ENCODE measurements at places on chromosomes 13 and 19. TPM values are rescaled to one million over a fixed set of nuclear protein-coding genes. Genes with fewer than 3 reads are reported as not detected.

Gene FGF9
- total RNA-seq, result not detected

Gene MZT1
- 9.4 TPM for total RNA-seq

Gene BEST2
- 2.9 TPM for total RNA-seq

Gene DHDH
- 1.6 TPM for total RNA-seq

Gene TMEM238
- total RNA-seq, result 10.5 TPM

Gene CD209
- total RNA-seq, result not detected

Gene CNFN
- total RNA-seq, result 41.3 TPM

Gene RASGRP4
- total RNA-seq, result 0.06 TPM

Gene GTF2F2
- total RNA-seq, result 18.5 TPM

Gene ZNF841
- total RNA-seq, result 2.3 TPM

Gene ZNF675
- total RNA-seq, result 2.8 TPM

Gene FUT2
- not detected for total RNA-seq

Gene ZNF829
- 0.40 TPM for total RNA-seq

Gene COG6
- 5.8 TPM for total RNA-seq

Gene ZNF69
- total RNA-seq, result not detected

Gene GGN
- total RNA-seq, result 0.08 TPM
